GM12892 (cell line): ENCODE measurements at places on chromosomes 12 and 14.
A peak's percentile ranks its signal among the peaks of the same experiment; 100 is the strongest.

DNA sequence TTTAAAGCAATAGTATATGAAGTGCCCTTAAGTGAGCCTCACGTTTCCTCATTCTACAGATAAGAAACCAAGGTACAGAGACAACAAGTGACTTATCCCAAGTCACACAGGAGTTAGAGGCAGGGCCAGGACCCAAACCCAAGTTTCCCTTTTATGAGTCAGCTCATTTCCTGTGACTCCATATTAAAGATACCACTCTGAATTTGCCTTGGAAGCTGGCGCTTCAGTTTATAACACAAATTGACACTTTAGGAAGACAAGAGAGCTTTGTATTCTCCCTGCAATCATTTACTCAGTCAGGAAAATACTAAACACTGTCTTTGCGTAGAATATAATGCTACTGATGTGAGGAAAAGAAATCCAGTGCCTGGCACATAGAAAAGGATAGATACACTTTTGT, 43.2 kb downstream of the MYBPC1 start:
- no peak for DNase-seq

DNA sequence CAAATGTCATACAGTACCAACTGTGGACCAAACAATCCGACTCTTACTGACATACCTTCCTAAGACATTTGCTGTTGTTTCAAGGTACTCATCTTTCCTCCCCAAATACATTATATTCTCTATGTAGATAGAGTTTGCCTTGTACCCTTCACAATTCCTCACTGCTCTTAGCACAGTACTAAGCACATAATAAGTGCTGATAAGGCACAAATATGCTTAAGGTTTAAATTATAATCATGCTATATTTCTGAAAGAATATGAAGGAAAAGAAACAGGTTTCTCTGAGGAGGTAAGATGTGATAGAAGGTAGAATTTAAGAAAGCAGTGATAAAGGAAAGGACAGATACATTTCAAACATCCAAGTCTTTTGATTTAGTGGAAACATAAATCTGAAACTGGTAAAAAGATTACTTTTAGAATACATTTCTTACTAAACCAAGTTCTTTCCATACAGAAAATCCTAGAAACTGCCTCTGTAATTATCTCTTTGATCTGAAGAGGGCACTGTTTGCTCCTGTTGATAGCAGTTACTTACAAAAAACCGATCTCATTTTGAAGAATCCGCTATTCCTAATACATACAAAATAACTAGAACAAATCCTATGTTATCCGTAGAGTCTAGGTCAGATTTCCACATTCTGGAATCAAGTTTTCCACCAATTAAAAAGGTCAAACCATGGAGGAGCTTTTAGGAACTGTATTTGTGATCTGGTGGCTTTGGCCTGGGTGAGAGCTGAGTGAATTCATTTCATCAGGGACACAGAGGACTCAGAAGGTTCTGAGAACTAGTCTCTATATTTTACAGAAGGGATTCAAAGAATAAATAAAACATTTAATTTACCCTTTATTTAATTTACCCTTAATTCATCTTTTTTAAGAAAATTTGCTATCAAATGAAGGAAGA, 311.9 kb downstream of the DAD1 start:
- no peak for DNase-seq

GRCh38 chr12:11133816-11134215, 628 bp downstream of the TAS2R30 start:
- no peak for DNase-seq

DNA sequence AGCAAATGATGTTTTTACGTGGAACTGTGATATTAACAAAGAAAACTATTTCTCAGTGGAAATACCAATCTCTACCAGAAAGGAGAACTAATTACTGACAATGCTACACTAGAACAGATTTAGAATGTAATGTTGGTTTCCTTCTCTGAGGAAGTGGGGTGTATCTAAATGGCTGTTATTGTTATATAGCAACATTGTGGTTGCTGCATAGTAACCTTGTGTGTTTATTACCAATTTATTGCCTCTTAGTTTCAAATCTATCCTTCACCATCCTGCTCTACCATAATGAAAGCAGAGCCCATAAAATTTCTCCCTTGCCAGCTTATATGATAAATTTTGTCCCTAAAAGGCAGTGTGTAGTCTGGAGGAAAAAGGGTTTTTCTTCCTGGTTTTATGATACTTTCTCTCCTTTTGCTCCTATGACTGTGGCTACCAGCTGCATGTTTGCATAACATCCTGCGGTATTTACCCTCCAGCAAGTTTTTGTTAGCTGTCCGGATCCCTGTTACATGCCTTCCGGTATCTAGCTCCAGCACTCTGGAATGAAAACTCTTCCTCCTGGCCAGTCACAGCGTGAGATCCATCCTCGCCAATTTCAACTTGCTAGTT, 5.7 kb upstream of the KLRK1 start:
- no peak for DNase-seq

GRCh38 chr14:95445161-95445560, 71.3 kb downstream of the SYNE3 start:
- no peak for DNase-seq

GRCh38 chr12:99005601-99006000, 360.5 kb downstream of the APAF1 start:
- no peak for DNase-seq

DNA sequence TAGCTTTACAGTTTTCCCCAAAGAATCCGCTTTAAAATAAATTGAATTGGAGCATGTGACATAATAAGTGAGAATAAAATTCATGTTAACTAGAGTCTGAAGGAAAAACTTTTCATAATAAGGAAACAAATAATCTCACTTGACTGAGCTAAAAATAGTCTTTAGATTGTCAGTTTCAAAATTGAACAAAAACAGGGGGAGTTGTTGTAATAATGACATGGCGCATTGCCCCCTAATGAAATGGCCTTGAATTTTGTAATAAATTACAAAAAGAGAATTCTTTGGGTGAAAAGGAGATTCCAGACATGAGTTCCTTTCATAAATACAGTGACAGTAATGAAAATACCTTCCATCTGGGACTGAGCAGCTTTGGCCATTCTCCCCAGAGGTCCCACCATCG, 178.6 kb downstream of the EFCAB11 start:
- no peak for DNase-seq

DNA sequence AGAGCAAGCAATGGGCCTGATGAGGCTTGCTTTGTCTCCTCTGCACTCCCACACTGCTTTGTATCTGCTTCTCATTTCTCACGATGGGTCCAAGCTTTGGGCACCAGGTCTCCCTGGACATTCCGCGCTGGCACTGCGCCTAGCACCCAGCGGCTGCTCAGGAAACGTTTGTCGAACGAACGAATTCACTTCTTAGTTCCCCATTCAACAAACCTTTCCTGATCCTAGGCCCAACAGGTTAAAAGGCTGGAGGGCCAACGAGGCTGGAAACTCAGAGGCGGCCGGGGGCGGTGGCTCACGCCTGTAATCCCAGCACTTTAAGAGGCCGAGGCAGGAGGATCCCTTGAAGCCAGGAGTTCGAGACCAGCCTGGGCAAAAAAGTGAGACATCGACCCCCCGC, 1.0 kb upstream of the GLRX5 start:
- DNase-seq = no peak

GRCh38 chr12:112096667-112097066, 11.9 kb downstream of the NAA25 start:
- DNase-seq = no peak

- peak; percentile 36 for DNase-seq
These were observed 14.8 kb downstream of the PROX2 start for GRCh38 chr14:74860899-74861733.

DNA sequence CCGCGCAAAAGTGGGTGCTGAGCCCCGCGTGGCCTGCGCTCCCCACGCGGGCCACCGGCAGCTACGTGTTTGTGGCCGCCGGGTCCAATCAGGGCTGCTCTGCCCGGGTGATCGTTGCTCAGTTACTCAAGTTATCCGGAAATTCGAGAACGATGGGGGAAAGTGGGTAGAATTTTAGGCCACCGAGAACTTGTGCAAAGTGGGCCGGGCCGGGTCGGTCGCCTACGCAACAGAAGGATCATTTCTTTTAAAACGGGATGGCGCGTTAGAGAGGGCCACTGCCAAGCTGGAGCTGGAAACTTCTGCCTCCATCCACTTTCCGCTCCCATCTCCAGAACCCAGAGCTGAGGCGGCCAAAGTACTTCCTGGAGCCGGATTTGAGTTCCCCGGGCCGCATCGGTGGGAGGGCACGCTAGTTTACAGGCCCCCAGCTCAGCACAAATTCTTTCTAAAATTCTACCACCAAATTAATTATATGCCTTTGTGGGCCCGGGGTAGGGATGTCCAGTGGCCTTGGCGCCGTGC, 3.5 kb downstream of the RFX4 start:
- DNase-seq = no peak

- DNase-seq = no peak
These were observed 54.4 kb upstream of the C12orf50 start for GRCh38 chr12:88083634-88084033.

DNA sequence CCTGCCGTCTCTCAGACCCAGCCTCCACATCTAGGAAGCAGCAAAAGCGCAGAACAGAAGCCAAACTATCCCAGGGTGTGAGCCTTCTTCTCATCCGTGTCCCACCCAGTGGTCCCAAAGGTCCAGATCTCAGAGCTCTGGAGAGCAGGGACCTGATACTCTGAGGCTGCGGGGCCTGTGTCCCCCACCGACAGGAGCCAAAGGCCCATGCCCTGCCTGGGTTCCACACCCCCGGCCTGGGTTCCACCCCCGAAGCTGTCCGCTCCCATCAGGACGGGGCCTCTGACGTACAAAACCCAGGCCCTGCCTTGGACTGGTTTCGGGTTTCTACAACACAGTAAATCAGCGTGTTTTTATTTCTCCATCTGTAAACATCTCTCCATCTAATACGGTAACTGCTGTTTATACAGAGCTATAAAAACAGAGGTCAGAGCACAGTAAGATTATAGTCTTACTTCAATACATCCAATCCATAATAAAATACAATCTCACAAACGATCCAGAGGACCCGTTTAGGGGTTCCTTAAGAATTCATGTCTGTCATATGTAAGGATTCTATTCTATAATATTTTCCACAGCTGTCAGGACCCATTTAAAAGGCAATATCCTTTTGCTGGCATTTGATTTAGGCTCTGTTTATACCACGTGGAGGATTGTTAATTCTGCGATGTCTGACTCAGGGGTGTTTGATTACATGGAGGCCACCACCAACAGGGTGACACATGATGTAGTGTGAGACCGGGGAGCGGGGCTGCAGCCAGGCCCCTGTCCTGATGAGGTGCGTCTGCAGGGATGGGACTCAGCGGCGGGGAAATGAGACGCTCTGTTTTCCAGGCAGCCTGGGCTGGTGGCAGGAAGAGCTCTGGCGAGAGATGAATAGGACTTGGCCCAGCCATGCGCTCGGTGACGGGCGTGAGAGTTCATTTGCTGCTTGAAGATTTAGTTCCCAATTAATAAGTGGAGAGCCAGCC, 110.3 kb downstream of the DICER1 start:
- no peak for DNase-seq

DNA sequence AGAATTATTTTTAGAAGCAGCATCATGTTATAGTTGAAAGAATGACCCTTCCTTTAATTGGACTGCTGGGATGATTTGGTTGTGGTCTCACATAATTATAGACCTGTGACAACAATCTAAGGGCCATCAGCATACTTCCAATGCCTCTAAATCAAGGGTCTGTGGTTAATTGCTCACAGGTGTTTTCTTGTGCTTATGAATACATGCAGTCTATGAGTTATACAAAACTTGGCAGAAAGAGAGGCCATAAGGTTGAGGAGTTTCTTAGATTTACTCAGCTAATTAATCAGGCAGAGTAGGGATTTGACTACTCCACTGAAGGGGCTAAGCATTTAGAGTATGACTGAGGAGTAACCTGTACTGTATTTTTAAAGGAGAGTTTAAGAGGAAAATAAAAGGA, 37.0 kb upstream of the FRMD6 start:
- no peak for DNase-seq

DNA sequence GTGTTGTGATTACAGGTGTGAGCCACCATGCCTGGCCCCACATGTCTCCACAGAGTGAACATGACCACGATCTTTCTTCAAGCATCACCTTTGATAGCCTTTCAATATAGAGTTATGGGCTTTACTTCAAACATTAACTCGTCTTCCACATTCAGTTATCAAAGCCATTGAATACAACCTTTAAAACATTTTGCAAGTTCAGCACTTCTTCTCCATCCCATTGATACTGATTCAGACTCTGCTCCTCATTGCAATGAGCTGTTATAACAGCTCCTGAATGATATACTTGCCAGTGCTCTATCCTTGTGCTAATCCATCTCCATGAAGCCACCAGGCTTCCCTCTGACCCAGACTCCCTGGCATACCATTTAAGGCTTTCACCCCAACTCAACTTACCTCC, 223.5 kb upstream of the EEA1 start:
- no peak for DNase-seq

DNA sequence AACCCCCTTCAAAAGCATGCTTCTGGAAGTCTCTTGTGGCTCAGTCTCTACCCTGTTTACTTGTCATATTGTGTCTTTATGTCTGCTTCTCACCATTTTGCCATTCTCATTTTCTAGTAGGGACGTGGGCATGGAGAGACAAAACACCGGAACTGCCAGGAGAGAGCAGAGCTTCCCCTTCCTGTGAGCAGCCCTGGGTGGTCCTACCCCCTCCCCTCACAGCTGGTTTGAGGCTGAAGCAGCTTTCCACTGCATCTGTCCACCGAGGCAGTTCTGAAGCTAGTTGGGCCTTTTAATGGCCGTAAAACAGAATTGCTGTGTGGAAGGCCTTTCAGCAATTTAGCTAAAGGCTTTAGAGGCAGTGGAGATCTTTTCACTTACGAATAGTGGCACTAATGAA, 77.0 kb downstream of the PELI2 start:
- no peak for DNase-seq

- DNase-seq = no peak
These were observed 16.2 kb upstream of the TCL1A start for GRCh38 chr14:95730126-95730525.

GRCh38 chr14:35374263-35374712, 30.3 kb downstream of the NFKBIA start:
- no peak for DNase-seq

GRCh38 chr14:58978343-58978742, 210.1 kb upstream of the DAAM1 start:
- no peak for DNase-seq

- no peak for DNase-seq
These were observed 2.7 kb downstream of the APOLD1 start for GRCh38 chr12:12788131-12788530.

GRCh38 chr14:45891417-45892080, 638.5 kb upstream of the MIS18BP1 start:
- DNase-seq = no peak

DNA sequence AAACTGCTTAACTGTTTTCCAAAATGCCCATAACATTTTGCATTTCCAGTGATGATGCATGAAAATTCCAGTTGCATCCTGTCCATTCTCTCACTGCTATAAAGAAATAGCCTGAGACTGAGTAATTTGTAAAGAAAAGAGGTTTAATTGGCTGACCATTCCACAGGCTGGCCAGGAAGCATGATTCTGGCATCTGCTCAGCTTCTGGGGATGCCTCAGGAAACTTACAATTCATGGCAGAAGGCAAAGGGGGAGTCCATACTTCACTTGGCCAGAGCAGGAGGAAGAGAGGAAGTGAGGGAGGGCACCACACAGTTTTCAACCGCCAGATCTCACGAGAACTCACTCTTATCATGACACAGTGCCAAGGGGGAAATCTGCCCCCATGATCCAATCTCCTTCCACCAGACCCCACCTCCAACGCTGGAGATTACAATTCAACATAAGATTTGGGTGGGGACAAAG, 18.2 kb upstream of the CLEC2D start:
- no peak for DNase-seq

- no peak for DNase-seq
These were observed 19.2 kb downstream of the PPTC7 start for GRCh38 chr12:110563702-110564470.

GRCh38 chr12:15709551-15709950, 79.6 kb downstream of the EPS8 start:
- no peak for DNase-seq

- no peak for DNase-seq
These were observed 4.2 kb downstream of the PLEKHG3 start for GRCh38 chr14:64708148-64709004.
